ENCODE measurements at places on chromosomes 12 and 14.

- peak; percentile 25 for DNase-seq
Observed at GRCh38 chr14:32618991-32619390, 289.9 kb downstream of the AKAP6 start.

GRCh38 chr12:114254998-114255397, 150.9 kb downstream of the TBX5 start:
- DNase-seq = no peak

- DNase-seq = no peak
Observed at GRCh38 chr14:54697001-54697400, 130.1 kb downstream of the SAMD4A start.

GRCh38 chr12:118840878-118841277, 140.5 kb upstream of the SRRM4 start:
- DNase-seq = no peak

DNA sequence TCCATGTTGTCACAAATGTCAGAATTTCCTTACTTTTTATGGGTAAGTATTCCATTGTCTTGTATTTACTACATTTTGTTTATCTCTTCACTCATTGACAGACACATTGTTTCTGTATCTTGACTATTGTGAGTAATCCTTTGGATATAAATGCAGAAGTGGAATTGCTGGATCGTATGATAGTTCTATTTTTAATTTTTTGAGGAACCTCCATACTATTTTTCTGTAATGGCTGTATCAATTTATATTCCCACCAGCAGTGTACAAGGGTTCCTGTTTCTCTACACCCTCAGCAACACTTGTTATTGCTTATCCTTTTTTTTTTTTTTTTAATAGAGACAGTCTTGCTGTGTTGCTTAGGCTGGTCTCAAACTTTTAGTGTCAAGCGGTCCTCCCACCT, 3.5 kb upstream of the KICS2 start:
- DNase-seq = no peak

DNA sequence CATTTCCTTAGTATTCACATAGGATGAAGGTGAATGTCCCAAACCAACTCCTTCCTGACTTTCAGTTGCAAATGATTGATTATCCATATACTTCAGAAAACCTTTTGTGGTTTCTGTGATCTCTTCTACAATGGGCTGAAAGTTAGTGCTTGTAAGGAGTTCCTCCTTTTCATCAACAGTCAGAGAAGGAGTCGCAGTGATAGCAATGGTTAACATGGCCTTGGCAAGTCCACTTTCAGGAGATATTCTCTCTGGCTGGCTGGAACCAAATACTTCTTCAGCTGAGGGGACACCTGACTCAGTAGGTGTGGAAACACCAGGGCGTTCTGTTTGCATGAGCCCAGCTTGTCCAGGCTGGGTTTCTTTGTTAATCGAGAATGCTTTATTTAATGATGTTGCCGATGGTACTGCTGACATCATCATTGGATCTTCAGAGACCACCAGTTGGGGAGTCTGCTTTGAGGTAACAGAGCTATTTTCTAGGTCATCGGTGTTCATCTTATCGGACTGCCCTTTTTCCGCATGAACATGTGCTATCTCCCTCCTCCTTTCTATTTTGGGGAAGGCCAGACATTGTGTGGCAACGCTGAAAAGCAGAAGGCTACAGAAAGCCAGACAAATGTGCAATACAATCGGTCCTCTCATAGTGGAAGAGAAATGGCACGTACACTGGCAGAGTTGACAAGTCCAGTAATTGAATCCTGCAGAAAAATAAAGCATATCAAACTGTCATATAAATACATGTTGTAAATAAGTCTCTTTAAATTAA, 13.1 kb downstream of the ARMH4 start:
- no peak for DNase-seq

DNA sequence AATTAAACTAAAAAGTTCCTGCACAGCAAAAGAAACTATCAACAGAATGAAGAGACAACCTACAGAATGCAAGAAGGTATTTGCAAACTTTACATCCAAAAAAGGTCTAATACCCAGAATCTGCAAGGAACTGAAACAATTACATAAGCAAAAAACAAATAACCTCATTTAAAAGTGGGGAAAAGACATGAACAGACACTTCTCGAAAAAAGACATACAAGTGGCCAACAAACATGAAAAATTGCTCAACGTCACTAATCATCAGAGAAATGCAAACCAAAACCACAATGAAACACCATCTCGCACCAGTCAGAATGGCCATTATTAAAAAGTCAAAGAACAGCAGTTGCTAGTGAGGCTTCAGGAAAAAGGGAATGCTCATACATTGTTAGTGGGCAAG, 15.2 kb downstream of the PDE6H start:
- no peak for DNase-seq

All from iris pigment epithelial cell (primary cell).